Globus pallidus (tissue), 1 donor: ENCODE measurements at places on chromosomes 16 and 17.

GRCh38 chr17:70709596-70709995 lies 540.3 kb downstream of the KCNJ2 start:
- no peak for DNase-seq

DNA sequence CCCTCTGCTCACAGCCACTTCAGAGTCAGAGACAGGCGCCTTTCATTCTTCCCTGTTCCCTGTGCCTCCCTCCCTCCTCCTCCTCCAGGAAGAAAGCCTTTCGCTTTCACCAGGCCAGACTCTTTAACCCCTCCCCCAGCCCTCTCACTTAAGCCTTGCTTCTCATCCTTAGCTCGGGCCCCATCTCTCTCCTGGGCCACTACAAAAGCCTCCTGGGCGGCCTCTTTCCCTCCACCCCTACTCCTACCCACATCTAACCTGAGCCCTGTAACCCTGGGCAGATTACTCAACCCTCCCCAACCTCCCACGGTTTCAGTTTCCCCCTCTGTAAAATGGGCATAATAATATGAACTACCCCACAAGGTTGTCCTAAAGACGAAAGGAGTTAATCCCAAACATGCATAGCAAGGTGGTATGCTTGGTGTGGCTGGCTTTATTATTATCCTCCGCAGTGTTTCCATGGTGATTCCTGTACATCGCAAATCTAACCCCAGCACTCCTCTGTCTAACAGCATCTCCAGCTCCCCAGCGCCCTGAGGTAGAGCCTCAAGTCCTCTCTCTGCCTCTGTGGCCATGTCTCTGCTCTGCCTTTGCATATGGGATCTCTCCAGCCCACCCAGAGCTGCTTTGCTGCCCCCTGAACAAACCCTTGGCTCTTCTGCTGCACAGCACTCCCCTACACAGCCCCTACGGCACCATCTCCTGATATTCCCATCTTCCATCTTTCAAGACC lies 17.7 kb downstream of the PIMREG start:
- no peak for DNase-seq

DNA sequence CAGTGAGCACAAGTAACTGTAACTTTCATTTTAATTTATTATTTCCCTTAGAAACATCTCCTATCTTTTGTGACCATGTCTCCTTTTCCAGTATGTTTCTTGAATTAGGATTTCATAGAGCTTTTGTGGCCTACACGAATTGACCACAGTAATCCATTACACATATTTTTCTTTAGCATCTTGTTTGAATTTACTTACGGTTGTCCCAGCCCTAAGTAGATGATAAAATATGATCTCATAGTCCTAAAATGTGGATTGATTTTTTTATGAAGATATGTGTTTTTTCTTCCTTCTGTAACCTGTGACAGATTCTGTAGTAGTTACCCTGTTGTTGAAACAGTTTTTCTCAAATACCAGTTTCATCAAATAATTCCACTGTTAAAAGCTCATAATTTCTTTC lies 61.5 kb downstream of the NF1 start:
- no peak for DNase-seq

DNA sequence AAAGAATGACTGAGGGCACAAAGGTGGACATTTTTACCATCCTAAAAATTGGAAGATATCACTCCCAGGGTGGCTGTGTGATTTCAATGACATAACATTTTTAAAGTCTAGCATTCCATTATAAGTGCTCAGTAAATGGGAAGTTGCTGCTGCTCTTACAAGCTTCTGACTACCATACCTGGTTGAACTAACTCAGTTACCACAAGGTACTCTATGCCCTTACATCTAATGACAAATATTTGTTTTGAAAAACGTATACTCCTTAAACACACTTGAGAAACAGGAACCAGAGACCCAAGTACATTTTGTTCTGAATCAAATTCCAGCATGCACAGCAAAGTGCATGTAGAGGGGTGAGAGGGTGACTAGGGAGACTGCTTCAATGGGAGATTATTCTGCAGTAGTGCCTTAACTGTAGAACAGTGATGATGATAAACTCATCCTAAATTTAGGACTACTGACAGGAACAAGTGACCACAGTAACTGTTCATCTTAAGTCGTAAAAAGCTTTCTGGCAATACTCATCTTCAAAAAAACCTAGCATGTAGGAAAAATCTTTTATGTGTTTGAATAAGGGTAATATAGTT lies 83.5 kb downstream of the KANSL1 start:
- no peak for DNase-seq

DNA sequence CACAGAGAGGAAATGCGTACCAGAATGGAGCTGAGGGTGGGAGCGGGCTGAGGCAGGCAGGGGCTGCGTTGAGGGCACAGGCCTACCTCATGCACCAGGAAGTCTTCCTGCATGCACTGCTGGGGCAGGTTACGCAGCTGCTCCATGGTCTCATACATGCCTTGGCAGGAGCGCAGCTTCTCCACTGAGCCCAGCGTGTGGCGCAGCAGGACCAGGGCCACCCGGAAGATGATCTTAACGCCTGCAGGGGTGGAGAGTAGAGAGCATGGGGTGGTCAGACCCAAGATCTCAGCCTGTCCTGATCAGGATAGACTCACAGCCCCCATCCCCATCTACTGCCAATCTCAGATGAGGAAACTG lies 3.4 kb upstream of the CD2BP2 start:
- no peak for DNase-seq

- DNase-seq: no peak
These were observed 8.4 kb downstream of the C16orf86 start for GRCh38 chr16:67674851-67675578.

GRCh38 chr17:44241106-44241624 lies 21.7 kb upstream of the UBTF start:
- peak; percentile 32 for DNase-seq

DNA sequence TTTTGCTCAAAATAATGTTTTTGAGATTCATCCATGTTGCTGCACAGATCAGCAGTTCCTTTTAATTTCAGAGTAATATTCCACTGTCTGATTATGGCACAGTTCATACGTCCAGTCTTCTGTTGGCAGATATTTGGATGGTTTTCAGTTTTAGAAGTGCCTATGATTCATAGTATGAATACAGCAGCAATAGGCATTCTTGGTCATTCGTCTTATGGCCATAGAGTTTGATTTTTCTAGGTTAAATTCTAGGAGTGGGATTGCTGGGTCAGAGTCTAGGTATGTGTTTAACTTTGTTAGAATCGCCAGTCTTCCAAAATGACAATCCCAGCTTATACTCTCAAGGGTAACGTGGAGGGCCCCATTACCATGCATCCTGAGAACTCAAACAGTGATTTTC lies 11.5 kb upstream of the IL34 start:
- DNase-seq: no peak

- no peak for DNase-seq
These were observed 50.0 kb downstream of the CBFA2T3 start for GRCh38 chr16:88927010-88927409.

DNA sequence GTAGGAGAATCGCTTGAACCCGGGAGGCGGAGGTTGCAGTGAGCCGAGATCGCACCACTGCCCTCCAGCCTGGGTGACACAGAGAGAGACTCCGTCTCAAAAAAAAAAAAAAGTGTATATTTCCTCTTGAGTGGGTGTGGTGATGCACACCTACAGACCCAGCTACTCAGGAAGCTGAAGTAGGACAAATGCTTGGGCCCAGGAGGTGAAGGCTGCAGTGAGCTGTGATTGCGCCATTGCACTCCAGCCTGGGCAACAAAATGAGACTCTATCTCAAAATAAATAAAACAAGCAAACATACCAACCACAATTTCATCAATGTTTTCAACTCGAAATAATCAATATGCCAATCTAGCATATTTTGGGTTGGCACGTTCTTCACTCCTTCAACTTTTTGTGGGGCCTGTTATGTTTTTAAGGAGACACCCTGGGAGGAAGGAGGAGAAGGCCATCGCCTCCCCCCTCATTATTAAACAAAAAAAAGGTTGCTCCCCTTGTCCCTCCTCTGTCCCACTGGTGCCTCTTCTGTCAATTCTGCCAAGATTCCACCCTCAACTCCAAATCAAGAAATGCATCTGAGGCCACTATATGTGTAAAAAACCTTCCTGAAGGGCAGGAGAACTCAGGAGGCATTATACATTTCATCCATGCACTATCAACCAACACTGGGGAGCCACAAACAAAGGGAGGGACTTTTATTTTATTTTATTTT lies 52.4 kb upstream of the ATF7IP2 start:
- DNase-seq: no peak

DNA sequence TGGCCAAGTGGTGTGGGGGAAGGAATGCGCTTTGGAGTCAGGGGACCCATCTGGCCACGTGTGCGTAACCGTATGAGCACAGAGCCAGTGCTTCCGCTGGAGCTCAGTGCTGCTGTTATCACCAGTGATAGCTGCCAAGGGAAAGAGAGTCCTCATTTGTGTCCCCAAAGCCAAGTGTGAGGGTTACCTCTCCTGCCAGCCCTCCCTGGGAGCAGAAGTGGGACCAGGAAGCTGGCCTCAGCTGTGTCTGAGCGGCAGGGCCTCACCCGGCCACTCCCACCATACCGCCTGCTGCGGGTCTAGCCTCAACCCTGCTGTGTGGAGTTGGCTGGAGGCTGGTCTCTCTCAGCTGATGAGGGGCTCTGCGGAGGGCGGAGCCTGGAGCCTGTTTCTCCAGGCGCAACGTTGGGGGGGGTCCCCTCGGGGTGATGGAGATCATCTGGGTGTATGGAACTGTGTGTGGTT lies 44.5 kb downstream of the MEAK7 start:
- DNase-seq: no peak

GRCh38 chr16:23807028-23807427 lies 28.8 kb upstream of the PRKCB start:
- DNase-seq: peak; percentile 38

- no peak for DNase-seq
These were observed 750.7 kb downstream of the KCNJ18 start for GRCh38 chr17:22443061-22443460.

GRCh38 chr16:55039042-55039441 lies 108.4 kb downstream of the IRX5 start:
- DNase-seq: no peak

DNA sequence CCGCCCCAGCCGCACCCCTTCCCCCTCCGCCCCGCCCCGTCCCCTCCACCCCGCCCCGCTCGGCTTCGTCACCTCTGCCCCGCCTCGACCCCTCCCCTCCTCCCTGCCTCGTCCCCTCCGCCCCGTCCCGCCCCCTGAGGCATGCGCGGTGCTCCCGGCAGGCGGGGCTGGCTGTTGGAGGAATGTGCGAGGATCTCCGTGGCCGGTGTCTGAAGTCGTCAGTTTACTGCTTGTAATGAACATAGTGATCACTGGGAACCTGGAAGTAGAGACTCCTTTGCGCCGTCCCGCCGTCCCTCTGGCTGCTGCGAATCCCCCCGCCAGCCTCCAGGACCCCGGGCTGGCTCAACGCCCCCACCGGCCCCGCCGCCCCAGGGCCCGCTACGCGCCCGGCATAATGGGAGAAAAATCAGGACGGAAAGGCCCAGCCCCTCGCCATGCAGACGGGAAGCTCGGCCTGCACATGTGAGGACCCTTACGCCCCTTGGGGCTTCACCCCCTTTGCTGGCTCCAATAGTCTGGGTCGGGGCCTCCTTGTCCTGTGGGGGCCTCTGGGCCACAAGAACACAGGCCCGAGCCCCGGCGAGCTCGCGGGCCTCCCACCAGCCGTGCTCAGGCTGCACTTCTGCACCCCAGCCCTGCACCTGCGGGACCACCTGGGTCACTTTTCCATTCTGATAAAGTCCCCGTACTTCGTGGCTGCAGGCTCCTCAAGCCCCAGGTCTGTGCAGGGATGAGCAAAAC lies 743.1 kb downstream of the KCNJ18 start:
- DNase-seq: no peak

DNA sequence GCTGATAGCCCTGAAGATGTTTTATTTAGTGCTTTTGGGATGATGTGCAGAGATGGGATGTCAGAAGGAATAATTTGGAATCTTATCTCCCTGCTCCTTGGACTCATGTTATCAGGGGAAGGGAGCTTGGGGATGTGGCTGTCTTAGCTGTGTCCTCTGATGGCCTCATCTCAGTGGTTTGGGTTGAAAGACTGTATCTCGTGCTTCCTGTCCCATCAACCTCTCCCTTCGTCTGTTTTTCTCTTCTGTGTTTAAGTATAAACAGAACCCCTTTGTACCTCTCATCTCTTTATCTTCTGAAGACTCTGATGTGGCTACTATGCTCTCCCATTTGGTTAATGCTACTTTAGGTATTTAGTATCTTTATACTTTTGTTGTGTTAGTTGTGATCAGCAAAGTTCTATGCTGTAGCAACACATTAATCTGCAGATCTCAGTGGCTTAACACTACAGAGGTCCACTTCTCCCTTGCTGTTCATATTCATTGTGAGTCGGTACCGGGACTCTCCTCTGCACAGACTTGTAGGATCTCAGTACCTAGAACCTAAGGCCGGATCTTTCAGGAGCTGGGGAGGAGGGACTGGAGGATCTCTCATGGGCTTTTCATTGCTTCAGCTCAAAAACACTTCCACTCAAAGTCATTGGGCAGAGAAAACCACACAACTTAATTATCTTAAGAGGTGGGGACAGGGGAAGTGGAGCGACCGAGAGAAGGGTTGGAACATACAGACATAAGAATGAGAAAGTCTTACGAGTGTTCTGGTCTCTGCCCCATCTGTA lies 28.8 kb downstream of the PRKCA start:
- no peak for DNase-seq

GRCh38 chr17:77218902-77219301 lies 78.1 kb downstream of the SEC14L1 start:
- DNase-seq: no peak

GRCh38 chr16:72112906-72113615 lies 19.4 kb downstream of the DHX38 start:
- DNase-seq: no peak

DNA sequence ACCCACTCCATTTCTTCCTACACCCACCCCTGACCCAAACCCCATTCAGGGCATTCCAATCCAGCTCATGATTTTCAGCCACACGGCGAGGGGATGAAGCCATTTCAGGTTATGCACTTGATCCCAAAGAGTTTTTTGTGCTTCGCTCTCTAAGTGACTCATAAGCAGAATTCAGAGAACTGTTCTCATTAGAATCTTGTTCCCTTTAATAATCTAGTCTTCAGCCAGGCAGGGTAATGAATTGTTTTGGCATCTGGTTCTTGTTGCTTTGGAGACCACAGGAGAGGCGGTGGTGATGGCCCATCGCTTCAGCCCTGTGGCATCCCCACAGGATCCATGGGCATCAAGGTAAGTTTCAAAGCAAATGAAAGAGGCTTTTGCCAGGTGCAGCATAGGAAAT lies 4.8 kb upstream of the KRT31 start:
- DNase-seq: no peak

GRCh38 chr16:23301251-23302044 lies 654 bp upstream of the SCNN1B start:
- DNase-seq: no peak

DNA sequence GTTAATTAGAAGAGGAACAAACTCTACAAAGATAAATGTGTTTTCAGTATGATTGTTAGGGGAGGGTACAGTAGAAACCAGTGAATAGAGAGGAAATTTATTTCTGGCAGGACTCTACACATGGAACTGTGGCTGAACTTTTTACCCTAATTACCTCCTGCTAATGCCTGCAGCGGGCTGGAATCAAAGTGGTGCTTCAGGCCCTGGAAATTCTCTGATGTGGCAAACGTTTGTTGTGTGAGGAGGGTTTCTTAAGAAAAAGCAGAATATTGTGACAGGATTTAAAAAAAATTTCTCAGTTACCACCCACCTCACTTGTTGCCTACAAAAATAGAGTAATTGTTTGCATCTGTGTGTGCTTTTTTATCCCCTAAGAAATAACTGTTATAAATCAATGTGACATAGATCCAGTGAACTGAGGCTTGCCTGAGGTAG lies 154.5 kb downstream of the BCAS3 start:
- no peak for DNase-seq

GRCh38 chr17:39082482-39082881 lies 69.0 kb downstream of the PLXDC1 start:
- no peak for DNase-seq

GRCh38 chr16:56990407-56991286 lies 1.3 kb downstream of the NLRC5 start:
- no peak for DNase-seq

GRCh38 chr16:31081428-31082351 lies 7.1 kb downstream of the PRSS53 start:
- peak; percentile 33 for DNase-seq
